ENCODE measurements at places on chromosomes 11 and 22. TPM values are rescaled to one million over a fixed set of nuclear protein-coding genes. Genes with fewer than 3 reads are reported as not detected.
A peak's percentile ranks its signal among the peaks of the same experiment; 100 is the strongest.

Gene UPK3A
- polyA plus RNA-seq, result not detected

Gene BCO2
- polyA plus RNA-seq, result 1.8 TPM

DNA sequence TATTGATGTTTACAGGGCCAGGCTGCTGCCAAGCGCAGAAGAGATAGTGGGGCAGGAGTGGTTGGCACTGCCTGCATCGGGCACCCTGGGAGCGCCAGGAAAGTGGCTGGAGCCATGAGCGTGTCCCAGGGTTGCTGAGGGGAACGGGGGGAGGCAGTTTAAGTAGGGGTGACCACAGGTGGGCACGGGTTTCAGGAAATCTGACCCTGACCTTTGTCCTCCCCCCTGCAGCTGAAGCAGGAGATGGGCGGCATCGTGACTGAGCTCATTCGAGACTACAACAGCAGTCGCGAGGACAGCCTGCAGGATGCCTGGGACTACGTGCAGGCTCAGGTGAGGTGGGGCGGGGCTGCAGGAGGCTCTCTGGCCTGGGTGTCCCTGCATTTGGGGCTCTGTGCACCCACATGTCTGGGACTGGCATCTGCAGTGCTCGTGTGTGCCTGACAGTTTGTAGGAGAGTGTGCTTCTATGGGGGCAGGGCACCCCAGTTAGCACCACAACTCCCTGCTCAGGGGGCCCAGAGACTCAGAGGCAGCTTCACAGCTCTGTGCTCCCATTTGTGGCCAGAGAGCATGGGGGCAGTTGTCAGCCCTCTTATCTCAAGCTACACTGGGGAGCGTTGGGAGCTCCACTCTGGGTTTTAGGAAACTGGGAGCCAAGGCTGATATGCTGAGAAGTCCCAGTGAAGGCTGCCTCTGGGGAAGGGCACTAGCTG is 49.7 kb downstream of the CD82 start:
- no peak for DNase-seq
- H3K4me1 ChIP-seq, result peaks cover 70% of the 10 kb centered on the region
- H3K4me3 ChIP-seq, result no peak overlapping the region
- peak overlapping the region; percentile 97 for H3K27ac ChIP-seq
- peaks cover 61% of the 10 kb centered on the region for H3K36me3 ChIP-seq

- no peaks in the 10 kb centered on the region for H3K36me3 ChIP-seq
- H3K4me1 ChIP-seq, result no peaks in the 10 kb centered on the region
Measured at GRCh38 chr11:71139516-71140205, 112.7 kb downstream of the SHANK2 start.

GRCh38 chr22:31935961-31936635 is 8.2 kb upstream of the YWHAH start:
- H3K27me3 ChIP-seq, result no peaks in the 10 kb centered on the region
- DNase-seq, result no peak
- H3K4me1 ChIP-seq, result no peaks in the 10 kb centered on the region
- H3K27ac ChIP-seq, result no peak overlapping the region
- H3K36me3 ChIP-seq, result no peaks in the 10 kb centered on the region

Gene AIFM3
- polyA plus RNA-seq, result 6.0 TPM

- no peaks in the 10 kb centered on the region for H3K27me3 ChIP-seq
- no peak overlapping the region for H3K27ac ChIP-seq
- H3K4me3 ChIP-seq, result no peak overlapping the region
- peaks cover 18% of the 10 kb centered on the region for H3K4me1 ChIP-seq
Measured at GRCh38 chr22:35681454-35682052, 33.3 kb downstream of the APOL6 start.

Gene C11orf87
- not detected for polyA plus RNA-seq

DNA sequence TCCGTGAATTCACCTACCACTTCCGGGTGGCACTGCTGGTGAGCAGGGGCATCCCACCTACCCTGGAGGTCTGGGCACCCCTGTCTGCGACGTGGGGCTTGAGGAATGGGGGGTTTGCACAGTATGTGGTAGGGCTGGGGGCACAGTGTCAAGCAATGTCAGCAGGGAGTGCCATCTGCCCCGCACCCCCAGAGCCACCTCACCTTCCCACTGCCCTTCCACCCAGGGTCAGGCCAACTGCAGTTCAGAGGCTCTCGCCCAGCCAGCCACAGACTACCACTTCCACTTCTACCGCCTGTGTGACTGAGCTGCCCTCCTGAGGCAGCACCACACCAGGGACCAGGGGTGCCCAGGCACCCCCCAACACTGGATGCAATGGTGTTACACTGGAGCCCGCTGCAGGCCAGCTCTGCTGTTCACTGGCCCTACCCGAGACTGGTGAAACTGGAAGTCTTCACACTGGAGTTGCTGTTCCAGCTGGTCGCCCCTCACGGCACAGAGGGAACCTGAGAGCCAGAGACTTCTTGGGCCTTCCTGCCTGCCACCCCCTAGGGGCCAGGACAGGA is 6.5 kb downstream of the TMEM258 start:
- peak; percentile 42 for DNase-seq
- H3K36me3 ChIP-seq, result peaks cover 43% of the 10 kb centered on the region
- H3K27ac ChIP-seq, result no peak overlapping the region
- H3K27me3 ChIP-seq, result no peaks in the 10 kb centered on the region

Gene OR5A1
- not detected for polyA plus RNA-seq

Gene ANKK1
- 5.3 TPM for polyA plus RNA-seq

Gene OR52E6
- not detected for polyA plus RNA-seq

Gene SYT13
- not detected for polyA plus RNA-seq

- peaks cover 4% of the 10 kb centered on the region for H3K4me1 ChIP-seq
- H3K27me3 ChIP-seq, result peaks cover 2% of the 10 kb centered on the region
- no peaks in the 10 kb centered on the region for H3K36me3 ChIP-seq
- H3K4me3 ChIP-seq, result no peak overlapping the region
Measured at GRCh38 chr11:57354699-57355098, 16.5 kb downstream of the P2RX3 start.

DNA sequence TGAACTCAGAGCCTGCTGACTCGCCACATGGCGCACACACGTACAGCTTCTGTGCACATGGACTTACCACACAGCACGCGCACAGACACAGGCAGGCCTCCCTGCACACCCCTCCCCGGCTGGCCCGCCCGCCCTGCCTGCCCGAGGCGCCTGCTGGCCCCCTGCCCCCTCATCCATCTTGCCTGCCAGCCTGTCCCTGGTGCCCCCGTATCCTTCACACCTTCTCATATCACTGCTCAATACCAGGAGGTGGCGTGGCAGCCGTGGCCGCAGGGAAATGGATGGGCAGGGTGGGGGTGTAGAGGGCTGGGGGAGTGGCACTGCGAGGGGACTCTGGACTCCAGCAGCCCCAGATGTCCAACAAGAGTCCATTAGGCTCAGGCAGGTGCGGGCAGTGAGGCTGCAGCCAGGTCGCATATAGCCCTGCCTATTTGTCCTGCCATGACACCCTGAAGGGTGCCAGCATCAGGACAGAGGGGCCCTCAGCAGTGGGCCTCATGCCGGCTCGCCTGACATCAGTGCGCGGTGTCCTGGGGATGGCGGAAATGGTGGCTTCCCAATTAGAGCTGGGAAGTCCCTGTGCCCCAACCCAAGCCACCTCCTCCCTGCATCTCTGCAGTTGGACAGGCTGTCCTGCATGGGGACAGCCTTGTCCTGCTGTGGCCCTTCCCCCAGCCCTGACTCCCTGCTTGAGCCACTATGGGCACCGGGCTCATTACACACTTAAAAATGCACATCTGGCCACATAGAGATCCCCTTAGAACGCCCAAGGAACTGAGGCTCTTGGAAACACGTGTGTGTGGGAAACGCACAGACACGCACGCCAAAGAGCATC is 2.0 kb upstream of the TBX10 start:
- DNase-seq, result no peak
- no peak overlapping the region for H3K27ac ChIP-seq

Data from B cell (primary cell).